ENCODE measurements at places on chromosomes 1 and 21. TPM values are rescaled to one million over a fixed set of nuclear protein-coding genes. Genes with fewer than 3 reads are reported as not detected.

GRCh38 chr1:227815468-227816409, at the start of gene PRSS38:
PRSS38 (plus strand) TSS chr1:227815675; CDS start chr1:227815717, 42 bp downstream.
- no peak for DNase-seq

DNA sequence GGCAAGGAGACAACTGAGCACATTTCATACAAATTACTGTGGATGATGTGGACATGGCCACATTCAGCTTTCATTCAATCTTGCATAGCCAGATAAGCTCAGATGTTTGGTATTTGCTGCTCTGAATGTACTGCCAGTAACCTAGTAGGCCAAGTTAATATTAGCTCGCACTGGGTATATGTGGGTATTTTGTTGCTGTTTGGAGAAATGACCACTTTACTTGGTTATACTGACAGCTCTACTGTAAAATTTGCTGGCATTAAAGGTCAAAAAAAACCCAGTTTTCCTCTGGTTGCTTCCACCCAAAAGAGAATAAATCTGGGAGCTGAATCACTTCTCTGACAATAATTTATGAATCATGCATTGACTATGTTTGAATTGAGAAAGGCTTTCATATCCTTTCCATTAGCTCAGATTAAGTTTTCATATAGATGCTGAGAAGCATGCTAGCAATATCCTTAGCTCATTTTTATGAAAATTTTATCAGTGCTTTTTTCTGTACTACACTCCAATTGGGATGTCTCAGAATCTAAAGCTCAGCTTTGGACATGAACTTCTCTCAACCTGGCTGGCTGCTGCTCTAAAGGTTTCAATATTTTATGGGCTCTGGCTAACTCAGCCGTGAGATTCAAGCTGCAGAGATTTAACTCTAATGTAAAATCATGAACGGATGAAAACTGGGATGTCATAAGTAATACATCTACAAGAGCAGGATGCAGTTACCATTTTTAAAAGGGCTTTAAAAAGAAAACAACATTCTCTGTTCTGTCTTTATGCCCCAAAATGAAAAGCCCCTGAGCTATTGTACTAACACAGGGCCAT, 330.0 kb downstream of the BARHL2 start:
- no peak for DNase-seq

- no peak for DNase-seq
Observed at GRCh38 chr21:37514038-37514667, 147.6 kb downstream of the DYRK1A start.

Gene KRTAP19-3
- not detected for total RNA-seq

Gene LMOD1
- 316 TPM for total RNA-seq

Gene SMCP
- not detected for total RNA-seq

Data from ascending aorta (tissue), 2 donors.